AG09319 (cell line): ENCODE measurements at places on chromosomes 5 and 9.

- no peak for DNase-seq
Measured at GRCh38 chr5:2007878-2008501, 125.3 kb upstream of the IRX4 start.

DNA sequence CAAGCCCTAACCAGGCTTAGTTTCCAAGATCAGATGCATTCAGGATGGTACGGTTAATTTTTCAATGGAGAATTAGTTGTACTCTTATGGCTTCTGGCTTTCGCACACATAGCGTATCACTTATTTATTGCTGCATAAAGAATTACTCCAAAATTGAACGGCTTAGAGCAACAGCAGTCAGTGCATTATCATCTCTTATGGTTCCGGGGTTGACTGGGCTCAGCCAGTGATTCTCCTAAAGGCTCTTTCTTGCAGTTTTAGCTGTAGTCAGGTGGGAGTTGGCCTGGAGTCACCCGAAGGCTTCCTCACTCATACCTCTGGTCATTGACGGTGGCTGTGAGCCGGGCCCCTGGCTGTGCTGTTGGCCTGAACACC, 595 bp upstream of the GRHPR start:
- DNase-seq: no peak

DNA sequence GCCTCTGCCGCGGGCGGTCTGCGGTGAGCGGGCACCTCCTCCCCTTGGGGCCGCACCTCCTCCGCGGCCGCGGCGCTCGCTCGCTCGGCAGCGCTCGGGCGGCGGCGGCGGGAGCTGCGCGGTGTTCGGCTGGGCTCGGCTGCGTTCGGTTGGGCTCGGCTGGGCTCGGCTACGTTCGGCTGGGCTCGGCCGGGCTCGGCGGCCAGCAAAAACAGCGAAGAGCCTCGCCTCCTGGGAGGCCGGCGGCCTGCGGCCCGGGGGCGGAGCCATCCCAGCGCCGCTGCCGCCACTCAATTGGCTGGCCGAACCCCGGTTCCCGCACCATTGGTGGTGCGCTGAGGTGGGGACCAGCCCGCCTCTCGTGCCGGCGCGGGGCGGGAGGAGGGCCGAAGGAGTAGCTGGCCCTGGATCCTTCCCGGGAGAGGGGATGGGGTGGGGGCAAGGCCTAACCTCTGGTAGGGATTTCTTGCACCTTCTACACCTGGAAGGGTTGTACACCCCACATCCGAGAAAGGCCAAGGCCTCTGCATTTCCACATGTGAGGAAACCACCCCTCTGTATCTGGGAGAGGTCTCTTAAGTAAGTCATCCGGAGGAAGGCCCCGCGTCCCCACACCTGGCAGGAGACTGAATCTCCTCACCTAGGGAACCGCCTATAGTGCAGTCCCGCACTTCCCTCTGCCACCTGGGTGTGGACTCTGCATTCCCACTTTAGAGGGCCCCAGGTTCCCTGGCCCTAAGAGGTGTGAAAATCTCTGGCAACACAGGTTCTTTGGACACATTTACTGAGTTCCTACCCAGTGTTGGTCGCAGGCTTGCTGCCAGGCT, at the start of gene ENHO:
Gene ENHO, minus strand, starts transcription at position 20 of the 827 bp plus-strand sequence. CDS start 1,295 bp downstream, outside the sequence.
- DNase-seq: peak; percentile 55

DNA sequence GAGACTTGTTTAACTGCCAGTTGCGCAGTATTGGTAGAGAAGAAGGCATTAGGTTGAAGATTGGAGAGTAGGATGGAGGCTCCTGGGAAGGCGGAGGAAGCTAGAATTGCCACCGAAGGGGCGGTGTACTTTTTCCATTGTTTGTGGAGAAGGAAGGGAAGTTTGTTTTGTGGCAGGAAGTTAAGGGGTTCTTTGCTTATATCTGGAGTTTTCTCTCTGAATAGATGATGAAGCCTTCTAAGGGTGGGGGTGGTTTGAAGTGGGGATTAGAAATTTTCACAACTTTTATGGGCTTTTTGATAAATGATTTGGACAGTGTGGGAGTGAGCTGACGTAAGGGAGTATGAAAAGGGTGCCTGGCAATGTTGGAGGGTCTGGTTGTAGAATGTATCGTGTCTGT, 59.3 kb downstream of the SNX30 start:
- DNase-seq: no peak

DNA sequence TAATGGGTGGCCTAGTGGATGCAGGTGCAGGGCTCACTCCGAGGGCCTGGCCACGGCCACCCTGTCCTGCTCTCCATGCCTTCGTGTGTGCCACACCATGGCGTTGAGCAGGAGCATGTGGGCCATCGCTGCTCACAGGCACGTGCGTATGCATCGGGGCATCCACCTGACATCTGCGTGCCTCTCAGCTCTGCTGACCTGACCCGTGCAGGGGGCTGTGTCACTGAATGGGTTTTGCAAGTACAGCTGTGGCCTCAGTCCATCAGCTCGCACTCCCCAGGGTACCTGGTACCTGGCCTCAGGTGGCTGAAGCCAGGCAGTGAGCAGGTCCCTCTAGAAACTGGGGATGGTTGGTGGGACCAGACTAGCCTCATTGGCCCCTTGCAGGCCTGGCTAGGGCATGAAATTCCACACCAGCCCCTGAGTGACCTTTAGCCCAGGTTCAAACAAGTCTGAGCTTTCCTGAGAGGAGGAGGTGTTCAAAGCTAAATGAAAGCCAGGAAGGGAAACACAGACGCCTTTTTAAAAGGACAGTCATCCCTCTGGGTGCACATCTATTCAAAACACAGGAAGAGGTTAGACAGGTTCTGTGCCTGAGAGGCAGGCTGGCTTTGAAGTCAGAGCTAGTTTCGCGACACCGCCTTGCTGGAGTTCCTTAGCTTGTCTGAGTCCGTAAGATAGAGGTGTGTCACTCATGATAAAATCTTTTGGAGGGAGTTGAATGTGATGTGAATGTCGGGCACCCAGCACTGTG, 74.0 kb downstream of the MACROH2A1 start:
- no peak for DNase-seq

DNA sequence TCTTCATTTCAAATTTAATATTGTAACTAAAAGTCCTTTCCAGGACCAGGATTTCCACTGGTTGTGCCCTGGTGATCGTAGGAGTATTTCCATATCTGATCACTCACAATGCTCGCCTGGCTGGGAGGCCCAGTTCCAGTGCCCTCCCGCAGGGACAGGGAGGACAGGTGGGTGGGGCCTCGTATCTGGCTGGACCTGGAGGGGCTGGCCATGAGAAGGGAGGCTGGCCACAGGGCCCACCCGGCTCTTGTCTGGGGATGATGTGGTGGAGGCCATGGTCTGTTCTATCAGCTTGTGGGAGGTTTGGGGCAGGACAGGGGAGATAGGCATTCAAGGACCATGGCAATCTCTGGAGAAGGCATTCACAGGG, 286.4 kb downstream of the GADD45G start:
- DNase-seq: no peak

GRCh38 chr5:35880156-35880555, 23.5 kb downstream of the IL7R start:
- no peak for DNase-seq

GRCh38 chr9:76613974-76614373, 150.3 kb upstream of the PCA3 start:
- DNase-seq: no peak

DNA sequence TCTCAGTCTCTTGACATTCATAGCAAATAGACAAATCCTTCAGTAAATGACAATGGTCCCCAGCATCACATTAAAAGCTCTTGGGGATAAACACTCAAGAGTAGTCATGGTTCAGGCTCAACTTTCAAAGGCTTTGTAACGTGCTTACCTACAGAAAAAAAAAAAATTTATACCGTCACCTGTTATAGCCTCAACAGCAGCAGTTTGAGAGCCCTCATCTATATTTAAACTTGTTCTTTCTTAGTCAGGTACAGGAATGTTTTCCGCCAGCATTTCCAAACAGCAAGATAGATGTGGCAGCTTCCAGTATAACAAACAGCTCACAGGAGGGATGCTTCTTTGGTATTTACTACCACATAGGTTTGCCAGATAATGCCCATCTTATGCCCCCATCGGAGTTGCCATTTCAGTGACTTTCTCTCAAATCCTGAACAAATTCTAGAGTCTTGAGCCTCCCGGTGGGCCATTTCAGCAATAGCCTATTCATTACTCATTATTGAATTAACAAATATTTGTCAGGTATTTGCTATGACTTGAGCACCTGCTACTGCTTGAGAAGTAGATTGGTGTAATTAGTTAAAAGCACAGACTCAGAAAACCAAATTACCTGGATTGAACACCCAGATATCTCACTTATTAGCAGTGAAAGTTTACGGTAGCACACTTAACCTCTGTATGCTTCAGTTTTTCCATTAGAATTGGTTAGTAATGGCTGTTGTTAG, 470.0 kb downstream of the EBF1 start:
- DNase-seq: no peak
